ENCODE measurements at places on chromosomes 6 and 20.

DNA sequence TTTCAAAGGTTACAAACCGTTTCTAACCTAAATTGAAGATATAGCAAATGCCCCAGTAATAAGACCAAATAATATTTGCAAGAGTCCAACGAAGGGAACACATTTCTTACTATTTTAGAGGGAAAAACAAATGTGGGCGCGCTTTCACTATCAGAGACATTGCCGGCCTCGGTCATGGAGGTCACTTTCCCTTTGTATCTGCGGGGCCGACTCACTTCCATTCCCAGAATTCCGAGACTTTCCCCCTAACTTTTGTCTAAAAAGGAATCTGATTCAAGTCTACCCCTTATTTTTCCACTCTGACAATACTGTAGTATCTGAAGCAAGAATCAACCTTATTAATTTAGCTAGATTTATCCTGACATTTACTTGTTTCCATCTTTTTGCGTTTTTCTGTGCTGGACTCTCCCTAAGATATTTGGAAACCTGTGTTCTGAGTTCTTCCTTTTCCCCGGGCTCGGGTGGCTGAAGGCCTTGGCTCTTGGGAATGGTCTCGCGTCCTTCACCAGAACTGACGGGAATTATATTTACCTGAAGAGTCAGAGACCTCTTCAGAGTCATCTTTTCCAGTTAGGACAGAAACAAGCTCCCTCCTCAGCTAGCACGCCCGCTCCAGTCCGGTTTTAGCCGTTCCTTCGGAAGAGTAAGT is 71.8 kb upstream of the ZNF184 start:
- no peak for DNase-seq

DNA sequence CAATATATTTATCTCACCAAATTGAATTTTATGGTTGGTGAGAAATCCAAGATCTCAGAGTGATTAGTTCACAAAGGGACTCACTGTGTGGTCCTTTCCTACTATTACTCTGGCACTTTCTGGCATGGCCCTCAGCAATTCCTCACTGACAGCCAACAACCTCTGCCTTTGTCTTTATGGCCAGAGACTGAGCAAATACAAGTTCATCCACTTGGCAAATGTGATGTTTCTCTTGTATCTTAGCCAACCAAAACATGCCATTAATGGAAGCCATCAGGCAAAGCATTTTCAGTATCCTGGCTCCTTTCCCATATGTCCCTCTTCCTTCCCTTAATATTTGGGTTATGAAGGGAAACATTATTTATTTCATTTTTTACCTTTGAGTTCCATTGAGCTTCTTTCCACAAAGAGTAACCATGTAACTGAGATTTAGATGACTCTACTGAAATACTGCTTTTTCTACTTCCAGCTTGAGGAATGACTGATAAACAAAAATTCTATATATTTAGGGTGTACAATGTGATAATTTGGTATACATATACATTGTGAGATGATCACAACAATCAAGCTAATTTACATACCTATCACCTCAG is 30.8 kb upstream of the SMLR1 start:
- no peak for DNase-seq

DNA sequence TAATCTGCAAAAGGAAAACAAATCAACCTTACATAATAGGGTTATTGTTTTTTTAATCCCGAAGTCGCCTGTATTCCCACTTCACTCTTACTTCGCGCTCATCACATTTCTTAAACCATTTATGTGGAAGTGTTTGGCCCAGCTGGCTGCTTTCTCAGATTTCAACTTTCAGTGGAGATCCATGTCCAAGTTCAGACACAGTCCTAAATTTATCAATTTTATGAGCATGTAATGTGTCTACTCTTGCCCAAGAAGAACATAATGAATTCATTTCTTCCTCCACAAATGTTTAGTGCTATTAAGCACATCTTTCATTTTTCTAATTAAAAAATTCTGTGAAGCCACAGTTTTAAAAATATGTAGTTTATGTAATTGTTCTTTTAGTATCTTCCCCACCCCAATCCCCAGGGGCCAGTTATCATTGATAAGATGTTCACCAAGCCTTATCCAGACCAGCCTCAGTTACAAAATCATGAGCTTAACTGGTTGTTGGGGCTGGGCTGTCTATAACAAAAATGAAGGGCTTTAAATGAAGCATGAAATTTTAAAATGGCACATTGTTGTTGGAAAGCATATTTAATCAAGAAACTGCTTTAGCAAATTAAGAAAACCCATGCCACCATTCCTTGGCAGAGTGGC is 151.7 kb downstream of the UST start:
- DNase-seq = no peak

- DNase-seq = no peak
Observed at GRCh38 chr6:40472353-40472752, 114.8 kb downstream of the LRFN2 start.

DNA sequence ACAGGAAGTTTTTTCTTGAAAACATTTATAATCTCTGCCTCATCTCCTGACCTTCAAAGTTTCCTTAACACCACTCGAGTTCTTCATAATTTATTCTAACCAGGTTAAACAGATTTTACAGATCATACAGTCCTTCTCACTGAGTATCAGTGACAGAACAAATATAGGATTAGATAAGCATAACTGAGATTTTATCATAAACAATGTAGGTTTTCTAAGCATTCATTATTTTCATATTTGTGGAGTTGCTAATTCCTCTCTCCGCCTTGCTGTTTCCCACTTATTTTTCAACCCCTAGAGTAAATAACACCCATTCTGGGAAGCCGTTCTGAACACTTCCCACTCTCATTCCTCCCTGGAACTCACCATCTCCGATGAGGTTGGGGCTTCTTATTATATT is 229.9 kb downstream of the HACE1 start:
- DNase-seq = no peak

- no peak for DNase-seq
Observed at GRCh38 chr6:44698602-44699001, 311.1 kb downstream of the CDC5L start.

DNA sequence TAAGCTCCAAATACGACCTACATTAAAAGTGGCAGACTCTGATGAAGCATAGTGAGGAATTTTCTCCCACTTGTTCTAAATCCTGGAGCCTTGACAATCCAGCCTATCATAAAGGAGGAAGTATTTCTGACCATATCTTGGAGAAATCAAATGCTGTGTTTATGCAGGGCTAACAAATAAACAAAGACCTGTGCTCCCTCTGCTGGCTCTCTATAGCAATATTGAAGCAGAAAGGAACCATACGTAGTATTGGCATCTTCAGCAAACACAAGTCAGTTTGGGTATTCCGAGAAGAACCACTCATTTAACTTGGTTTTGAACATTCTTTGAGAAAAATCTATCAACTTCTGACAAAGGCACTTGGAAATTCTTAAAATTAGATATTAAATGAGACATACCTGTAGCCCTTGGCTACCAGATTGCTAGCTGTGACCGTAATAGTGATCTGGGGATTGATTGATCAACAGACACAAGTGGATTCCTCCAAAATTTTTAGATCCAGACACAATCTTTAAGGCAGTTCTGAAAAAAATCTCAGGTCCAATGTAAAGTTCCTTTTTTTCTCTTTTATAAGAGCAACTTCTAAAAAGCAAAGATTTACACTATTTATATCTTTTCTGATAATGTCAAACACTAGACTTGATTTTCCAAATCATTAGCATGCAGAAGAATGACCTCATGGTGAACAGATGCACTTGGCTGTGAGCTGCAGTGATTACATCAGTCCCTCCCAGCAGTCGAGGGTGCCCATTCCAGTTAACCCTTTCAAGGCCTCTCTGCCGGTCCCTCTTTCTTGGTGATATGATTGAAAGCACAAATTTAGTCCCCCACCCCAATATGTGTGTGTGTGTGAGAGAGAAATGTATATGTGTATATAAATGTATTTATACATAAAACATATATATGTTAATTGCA is 40.2 kb downstream of the INSM1 start:
- no peak for DNase-seq

GRCh38 chr20:38091441-38092216 is 58.1 kb downstream of the RPRD1B start:
- no peak for DNase-seq

DNA sequence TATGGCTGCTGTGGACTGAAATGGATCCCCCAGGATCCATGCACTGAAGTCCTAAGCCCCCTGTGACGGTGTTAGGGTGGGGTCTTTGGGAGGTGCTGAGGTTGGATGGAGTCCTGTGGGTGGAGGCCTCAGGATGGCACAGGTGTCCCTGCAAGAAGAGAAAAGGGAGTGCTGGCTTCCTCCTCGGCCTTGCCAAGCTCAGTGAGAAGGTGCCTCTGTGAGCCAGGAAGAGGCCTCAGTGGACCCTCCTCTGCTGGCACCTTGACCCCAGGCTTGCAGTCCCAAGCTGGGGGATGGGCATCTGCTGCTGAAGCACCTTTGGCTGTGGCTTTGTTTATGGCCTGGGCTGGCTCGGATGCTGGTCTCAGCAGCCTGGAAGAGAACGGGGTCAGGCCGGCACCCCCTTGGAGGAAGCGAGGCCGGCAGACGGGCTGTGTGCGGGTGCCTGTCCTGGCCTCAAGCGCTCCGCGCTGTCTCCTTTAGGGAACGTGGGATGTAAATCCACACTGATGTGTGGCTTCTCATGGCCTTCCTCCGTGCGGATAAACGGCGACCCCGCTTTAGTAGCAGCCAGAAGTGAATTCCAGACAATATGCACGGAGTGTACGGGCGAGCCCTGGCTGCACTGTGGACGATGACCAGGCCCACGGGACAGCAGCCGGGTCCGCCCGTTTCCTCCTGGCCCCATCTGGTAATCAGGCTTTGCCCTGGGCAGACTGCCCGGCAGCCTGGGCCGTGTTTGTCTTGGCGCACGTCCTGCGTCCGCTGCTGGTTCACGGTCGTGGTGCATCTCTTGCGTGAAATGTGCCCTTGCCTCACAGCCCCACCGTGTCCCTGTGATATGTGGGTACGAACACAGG is 182.6 kb downstream of the ERMARD start:
- no peak for DNase-seq

- no peak for DNase-seq
Observed at GRCh38 chr6:90263633-90264032, 33.0 kb downstream of the BACH2 start.

DNA sequence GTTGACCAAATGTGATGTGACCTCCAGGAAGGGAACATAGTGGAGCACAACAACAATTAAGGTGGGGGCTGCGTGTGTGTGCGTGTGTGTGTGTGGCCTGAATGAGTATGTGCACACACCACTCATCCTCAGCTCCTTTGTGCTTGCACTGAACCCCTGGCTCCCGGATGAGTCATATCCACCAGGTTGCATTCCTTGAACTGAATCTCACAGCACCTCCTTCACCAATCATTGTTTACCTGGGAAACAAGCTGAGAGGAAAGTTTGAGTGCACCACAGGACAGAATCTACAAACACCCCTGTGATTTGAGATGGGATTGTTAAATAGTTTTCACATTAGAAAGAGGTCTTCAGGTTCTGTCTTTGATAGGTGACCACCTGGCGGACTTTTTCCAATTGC is 33.7 kb upstream of the GPR6 start:
- no peak for DNase-seq

GRCh38 chr6:122671251-122671650 is 61.0 kb downstream of the PKIB start:
- no peak for DNase-seq

DNA sequence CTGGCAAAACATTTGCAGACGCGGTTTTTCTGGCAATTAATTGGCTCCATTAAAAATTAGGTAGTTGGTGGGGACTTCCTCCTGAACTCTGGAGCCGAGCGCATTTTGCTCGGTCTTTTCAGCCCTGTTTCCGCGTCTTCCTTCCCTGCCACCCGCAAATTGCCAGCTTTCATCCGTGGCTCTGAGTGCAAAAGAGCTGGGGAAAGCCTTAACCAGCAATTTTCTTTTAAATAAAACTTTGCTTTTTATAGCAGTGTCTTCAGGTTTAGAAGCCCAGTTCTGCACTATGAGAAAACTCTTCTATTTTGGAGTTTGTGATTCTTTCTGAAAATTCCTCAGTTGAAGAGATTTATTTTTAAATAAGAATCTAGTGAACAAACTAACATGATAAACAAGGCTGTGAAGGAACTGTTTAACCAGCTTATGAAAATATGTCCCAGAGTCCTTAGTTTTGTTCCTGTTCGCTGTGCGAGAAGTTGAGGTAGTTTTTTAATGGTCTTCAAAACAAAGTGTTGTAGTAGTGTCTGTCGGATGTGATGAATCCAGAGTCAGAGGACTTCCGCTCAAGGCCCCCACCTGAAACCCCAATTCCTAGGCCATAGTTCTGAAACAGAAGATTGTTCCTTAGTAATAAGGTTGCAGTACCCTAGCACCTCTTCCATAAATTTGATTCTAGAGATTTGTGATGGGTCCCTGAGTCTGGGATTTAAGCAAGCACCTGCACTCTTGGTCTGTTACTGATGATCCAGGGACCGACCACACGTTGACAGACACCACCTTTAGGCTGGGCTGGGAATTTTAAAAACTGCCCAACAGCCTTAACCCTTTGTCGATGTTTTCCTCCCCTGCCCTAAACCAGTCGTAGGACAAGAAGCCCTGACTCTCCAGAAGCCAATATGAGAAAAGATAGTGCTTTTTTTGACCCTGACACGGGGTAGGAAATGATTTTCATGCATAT is 950 bp downstream of the KCTD20 start:
- DNase-seq = no peak

DNA sequence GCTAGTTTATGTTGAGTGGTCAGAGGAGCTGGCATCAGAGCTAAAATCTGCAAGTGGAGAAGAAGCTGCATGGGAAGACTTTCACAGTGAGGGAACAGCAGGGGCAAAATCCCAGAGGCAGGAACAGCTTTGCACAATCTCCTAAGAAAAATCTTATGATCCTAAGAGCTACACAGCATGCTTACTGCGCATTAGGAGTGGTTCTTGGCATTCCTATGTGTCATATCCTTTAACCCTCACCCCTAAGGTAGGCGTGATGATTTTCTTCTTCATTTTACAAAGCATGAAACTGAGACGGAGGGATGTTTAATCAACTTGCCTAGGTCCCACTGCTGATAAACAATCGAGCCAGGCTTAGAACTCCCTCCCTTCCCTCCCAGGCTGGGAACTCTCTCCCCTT is 313.6 kb upstream of the SULF2 start:
- no peak for DNase-seq

DNA sequence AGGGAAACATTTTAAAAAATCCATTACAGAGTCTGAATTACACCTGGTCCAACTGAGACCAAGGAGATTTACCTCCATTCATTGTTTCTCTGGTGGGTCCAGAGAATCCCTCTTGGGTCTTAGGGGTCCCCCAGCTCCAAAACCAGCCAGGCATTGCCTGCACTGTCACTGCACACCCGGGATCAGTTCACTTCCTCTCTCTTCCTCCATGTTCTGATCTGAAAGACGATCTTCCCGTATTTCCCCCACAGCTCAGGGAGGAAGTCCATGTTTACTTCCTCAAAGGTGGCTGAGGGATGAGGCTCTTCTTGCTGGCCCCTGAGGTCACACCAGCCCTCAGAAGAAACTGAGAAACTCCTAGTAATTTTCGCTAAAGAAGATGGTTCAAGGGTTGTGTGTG is 159.7 kb downstream of the BMP7 start:
- DNase-seq = no peak

DNA sequence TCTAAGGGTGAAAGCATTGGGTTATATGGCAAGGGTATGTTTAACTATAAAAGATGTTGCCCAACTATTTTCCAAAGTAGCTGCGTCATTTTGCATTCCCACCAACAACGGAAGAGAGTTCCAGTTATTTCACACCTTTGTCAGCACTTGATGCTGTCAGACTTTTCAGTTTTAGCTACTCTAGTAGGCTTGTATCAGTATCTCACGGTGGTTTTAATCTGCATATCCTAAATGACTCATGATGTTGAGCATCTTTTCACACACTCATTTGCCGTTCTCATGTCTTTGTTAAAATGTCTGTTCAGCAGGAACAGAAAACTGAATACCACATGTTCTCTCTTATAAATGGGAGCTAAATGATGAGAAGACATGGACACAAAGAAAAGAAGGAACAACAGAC is 122.3 kb downstream of the RNASET2 start:
- DNase-seq = no peak

All from GM18507 (cell line).